A549 (cell line): ENCODE measurements at places on chromosomes 1 and 21. TPM values are rescaled to one million over a fixed set of nuclear protein-coding genes. Genes with fewer than 3 reads are reported as not detected.
A peak's percentile ranks its signal among the peaks of the same experiment; 100 is the strongest.

GRCh38 chr1:245888809-245889208 is 618.3 kb downstream of the SMYD3 start:
- peak; percentile 36 for DNase-seq

DNA sequence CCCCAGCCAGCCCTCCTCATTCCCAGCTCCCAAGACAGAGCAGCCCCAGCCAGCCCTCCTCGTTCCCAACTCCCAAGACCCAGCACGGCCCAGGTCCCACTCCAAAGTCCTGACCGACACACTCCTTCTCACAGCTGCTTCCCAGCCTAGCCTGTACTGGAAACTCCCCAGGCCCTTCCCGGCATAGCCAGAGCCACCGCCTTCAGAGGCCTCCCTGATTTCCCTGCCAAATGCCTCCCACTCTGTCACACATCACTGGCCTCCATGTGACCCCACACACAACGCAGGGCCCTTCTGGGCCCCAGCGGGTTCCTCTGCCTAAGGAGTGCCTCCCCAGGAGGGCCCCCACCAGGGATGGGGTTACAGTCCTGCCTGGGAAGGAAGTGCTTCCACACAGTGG is 2.8 kb downstream of the UBE2J2 start:
- no peak for DNase-seq

DNA sequence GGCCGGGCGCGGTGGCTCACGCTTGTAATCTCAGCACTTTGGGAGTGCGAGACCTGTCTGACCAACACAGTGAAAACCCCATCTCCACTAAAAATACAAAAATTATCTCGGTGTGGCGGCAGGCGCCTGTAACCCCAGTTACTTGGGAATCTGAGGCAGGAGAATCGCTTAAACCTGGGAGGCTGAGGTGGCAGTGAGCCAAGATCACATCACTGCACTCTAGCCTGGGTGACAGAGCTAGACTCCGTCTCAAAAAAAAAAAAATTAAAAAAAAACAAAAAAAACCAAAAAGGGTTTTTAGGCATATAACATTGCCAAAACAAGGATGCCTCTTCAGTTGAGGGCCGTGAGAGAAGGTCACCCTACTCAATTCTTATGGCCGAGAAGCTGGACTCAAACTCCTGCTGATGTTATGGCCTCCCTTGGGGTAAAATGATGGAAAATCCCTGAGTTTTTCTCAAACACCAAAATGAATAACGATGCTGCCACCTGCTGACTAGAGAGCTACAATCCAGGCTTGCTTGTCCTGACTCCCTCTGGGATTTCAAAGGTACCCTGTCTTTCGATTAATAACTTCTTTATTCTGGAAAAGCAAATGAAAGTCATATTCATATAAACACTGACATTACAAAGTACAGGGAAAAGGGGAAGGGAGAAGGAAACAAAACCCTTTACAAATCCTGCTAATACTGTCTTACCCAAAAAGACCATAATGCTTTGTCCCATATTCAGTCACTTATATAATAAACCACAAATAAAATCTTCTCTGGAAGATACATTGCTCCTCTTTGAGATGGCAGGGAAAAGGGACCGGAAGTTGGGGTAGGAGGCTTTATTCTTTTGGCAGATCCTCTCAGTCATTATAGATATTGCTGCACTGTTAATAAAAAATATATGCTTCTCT is 10.7 kb downstream of the RAB42 start:
- peak; percentile 61 for DNase-seq

- no peak for DNase-seq
Measured at GRCh38 chr1:238658763-238659162, 727.6 kb upstream of the CHRM3 start.

DNA sequence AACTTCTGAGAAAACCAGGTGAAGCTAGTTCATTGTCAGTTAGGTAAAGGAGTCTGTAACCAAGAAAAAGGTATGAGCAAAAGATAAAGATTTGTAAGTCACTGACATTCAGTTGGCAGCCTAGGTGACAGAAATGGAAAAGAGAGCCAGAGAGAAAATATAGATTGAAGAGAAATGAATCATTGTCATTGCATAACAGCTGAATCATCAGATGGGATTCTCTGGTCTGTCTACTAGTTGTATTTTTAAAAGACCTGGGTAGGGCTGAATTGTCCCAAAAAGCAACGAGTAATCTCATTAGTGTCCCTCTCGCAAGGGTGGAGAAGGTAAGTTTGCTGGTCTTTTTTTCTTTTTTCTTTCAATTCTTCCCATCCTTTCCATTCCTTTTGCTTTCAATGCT is 36.6 kb downstream of the PTGS2 start:
- peak; percentile 22 for DNase-seq

DNA sequence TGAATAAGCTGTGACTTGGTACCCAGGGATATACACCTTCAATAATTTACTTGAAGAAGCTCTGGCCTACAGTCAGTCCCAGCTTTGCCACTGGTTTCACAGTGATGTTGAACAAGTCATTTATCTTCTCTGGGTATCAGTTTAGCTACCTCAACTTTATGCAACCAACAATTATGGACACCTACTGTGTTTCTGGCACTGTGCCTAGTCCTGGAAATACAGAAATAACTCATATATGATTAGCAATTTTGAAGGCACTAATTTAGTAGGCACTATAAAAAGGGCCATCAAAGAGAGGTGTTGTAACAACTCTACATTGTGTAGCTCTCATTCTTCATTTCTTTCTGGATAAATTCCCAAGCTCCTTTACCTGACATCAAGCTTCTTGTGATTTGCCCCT is 88.6 kb upstream of the SPATA6 start:
- DNase-seq: no peak

GRCh38 chr1:33697816-33698215 is 166.1 kb upstream of the HMGB4 start:
- no peak for DNase-seq

DNA sequence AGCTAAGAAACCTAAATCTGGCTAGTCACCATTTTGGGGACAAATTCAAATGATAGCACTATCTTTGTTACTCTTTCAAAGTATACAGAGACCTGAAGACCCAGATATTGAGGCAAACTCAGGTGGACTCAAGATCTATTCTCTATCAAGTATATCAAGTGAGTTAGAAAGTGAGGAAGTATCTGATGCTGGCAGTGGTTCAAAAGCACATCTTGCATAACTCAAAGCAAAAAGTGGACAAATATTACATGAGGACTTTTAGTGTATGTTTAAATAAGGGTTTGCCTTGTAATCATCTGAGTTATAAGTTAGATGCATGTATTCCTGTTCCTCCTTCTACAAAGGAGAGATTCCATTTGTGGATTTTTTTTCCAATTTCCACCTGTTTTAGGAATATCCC is 338.4 kb downstream of the DISC1 start:
- DNase-seq: no peak

HAO2 gene
- 0.05 to 0.16 TPM in 2 of 3 replicates, not detected in the other for polyA plus RNA-seq
